Liver (tissue), 10 donors: ENCODE measurements at places on chromosomes 1 and 21.
A peak's percentile ranks its signal among the peaks of the same experiment; 100 is the strongest.

DNA sequence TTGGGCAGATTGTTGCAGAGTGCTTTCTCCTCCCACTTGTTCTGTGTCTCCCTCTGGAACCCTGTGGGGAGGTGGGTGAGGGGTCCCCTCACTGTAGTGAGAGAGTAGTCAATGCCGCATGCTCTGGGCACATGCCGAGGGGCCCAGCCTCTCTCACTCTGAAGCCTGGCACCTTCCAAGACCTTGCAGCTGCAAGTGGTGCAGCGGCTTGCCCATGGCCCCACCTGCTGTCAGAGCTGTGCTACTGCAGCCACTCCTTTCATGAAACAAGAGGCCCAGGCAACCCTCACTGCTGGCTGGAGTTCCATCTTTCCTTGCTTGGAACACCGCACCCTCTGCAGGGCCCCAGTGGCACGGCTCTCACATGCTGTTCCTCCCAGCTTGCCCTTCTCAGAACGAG is 58.4 kb upstream of the COL6A1 start:
- no peak overlapping the region for H3K4me3 ChIP-seq
- H3K27me3 ChIP-seq, result no peaks in the 10 kb centered on the region
- no peaks in the 10 kb centered on the region for H3K36me3 ChIP-seq
- no peaks in the 10 kb centered on the region for H3K4me1 ChIP-seq
- DNase-seq, result peak; percentile 47

DNA sequence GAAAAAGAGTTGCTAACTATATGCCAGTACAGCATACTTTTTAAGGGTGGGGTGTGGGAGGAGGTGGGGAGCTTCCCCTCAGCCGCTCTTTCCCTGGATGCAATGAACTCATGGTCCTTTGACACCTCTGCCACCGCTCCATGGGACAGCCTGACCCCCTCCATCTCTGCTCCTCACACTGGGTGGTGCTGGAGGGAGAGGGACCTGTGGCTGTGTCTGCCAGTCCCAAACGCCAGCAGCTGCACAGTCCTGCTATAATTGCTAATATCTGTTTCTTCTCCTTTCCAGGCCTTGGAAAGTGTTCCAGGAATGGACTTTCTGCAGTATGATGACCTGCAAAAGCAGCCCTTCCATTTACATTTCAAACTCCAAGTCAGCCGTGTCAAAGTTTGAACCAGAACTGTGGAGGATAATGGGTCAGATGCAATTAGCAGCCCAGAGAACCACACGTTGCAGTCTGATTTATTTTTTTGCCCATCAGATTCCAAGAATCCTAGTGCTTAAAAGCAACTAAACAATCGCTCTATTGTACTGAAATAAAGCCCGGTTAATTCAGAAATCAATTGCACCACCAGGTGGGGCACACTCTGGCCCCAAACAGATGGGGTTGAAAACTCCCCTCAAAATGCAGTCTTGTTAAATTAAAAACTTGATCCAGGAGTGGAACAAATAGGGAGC is 160.7 kb upstream of the LMO4 start:
- no peak overlapping the region for H3K4me3 ChIP-seq
- H3K27ac ChIP-seq, result no peak overlapping the region
- no peak for DNase-seq
- H3K4me1 ChIP-seq, result no peaks in the 10 kb centered on the region

DNA sequence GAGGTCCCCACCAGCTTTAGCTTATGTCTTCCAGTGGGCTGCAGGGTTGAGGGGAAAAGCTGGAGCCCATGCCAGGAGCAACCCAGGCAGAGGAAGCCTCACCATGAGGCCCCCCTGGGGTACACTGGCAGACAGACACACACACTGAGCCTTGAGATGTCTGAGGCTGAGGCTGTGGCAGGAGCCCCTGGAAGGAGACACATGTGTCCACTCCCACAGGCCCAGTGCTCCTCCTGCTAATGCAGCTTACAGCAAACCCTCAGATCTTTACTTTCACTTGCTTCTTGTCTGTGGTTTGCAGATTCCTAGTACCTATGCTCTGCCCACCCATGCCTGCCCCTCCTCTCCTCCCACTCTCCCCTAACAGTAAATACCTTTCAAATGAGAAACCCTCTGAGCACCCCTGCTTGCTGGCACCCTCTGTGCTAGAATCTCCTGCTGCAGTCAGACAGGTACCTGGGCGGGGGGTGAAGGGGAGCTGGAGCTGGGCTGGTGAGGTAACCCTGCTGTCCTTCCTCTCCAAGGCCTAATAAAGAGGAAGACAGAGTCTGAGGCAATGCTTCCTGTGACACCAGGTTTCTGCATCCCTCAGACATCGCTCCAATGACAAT is 63.4 kb upstream of the NEK2 start:
- no peaks in the 10 kb centered on the region for H3K27me3 ChIP-seq
- H3K4me1 ChIP-seq, result no peaks in the 10 kb centered on the region
- no peak for DNase-seq
- H3K36me3 ChIP-seq, result no peaks in the 10 kb centered on the region
- H3K27ac ChIP-seq, result no peak overlapping the region

DNA sequence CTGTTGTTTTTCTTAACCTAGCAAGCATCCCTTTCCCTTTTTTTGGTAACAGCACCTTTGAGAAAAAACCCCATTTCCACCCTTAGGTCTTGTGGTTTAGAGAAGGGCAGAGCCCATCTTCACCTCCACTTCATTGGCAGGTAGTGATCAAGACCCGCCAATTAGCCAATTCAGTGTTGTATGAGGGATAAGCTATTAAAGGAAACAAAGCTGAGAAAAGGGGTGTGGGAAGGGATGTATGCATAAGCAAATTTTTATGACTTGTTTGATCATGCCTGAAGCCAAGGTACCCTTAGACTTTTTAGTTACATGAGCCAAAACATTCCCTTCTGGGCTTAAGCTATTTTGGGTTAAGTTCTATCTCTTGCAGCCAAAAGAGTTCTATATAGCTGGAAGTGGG is 3.6 kb upstream of the ZNF697 start:
- no peaks in the 10 kb centered on the region for H3K36me3 ChIP-seq
- no peaks in the 10 kb centered on the region for H3K27me3 ChIP-seq
- H3K4me1 ChIP-seq, result peaks cover 23% of the 10 kb centered on the region
- no peak overlapping the region for H3K4me3 ChIP-seq
- DNase-seq, result no peak

DNA sequence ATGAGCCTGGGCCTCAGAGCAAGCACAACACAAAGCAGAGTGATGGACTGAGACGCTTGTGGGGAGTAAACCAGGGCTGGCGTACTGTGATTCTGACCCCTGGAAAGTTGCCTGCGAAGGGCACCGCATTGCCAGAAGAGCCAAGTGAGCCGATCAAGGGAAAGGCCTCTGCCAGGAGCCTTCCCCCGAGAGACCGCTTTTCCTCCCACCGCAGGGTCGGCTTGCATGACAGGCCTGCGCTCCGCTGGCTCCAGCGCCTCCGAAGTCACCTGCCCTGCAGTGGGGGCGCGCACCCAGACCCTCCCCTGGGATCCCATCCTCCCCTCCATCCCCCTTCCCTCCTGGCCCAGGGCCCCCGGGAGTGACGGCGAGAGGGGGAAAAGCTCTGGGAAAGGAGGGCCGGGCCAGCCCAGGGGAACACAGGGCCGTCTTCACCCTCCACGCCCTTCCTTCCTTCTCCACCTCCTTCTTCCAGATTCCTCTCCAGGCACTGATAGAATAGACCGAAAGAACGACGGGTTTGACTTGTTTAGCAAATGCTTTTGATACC is 165.0 kb downstream of the TRIM33 start:
- DNase-seq, result no peak
- H3K27ac ChIP-seq, result no peak overlapping the region
- no peaks in the 10 kb centered on the region for H3K27me3 ChIP-seq
- peak overlapping the region; percentile 66 for H3K4me3 ChIP-seq
- H3K4me1 ChIP-seq, result peaks cover 13% of the 10 kb centered on the region

DNA sequence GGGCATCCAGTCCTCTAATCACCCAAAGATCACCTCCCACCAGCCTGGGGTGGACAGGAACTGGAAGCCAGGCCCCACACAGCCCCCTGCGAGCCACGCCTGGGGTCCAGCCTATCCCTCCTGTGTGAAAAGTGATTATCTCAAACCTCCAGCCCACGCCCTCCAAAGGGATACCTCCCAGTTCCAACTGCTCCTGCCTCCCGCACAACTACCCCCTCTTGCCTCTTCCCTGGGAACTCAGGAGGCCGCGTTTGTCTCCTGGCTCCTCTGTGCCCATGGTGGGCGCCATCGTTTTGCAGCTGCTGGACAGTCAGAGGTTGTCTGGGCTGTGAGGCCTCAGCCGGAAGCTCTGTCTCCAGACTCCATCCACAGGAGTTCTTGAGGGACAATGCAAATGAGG is 305.9 kb downstream of the AJAP1 start:
- no peak overlapping the region for H3K4me3 ChIP-seq
- H3K4me1 ChIP-seq, result no peaks in the 10 kb centered on the region
- no peaks in the 10 kb centered on the region for H3K36me3 ChIP-seq
- H3K27ac ChIP-seq, result no peak overlapping the region
- no peak for DNase-seq
- no peaks in the 10 kb centered on the region for H3K27me3 ChIP-seq

DNA sequence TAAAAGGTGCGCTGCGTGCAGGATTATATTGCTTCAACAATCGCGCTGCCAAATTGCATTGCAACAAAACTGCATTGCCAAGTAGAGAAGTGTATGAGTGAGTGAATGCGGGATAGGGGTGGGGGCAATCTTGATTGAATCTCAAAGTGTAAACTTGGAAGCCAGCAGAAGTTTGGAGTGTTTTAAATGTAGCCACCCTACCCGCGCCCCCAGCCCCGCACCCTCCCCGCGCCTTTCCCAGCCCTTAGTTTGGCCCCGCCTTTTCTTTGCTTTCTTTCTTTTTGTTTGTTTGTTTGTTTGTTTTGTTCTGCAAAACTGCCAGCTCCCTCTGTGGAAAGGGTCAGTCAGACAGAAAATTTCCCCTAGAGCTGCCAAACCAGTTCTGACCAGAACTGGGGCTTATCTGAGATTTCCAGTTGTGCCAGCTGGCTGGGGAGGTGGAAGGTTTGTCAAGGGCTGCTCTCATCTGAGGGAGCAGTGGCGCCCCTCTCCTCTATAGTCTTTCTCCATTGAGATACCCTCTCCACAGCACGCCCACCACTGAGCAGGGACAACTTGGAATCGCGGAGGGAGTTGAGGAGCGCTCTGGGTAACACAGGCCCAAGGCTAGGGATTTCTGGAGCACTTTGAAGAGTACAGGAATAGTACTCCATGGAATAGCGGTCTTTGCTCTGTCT is 666 bp upstream of the BEND5 start:
- no peak overlapping the region for H3K27ac ChIP-seq
- H3K27me3 ChIP-seq, result no peaks in the 10 kb centered on the region
- peak overlapping the region; percentile 58 for H3K4me3 ChIP-seq
- no peak for DNase-seq
- peaks cover 5% of the 10 kb centered on the region for H3K4me1 ChIP-seq

GRCh38 chr1:6028042-6028850 is 17.4 kb upstream of the KCNAB2 start:
- no peak overlapping the region for H3K4me3 ChIP-seq
- H3K36me3 ChIP-seq, result no peaks in the 10 kb centered on the region
- no peaks in the 10 kb centered on the region for H3K27me3 ChIP-seq
- H3K27ac ChIP-seq, result peak overlapping the region; percentile 65

GRCh38 chr1:24415910-24416665 is 486 bp downstream of the NIPAL3 start:
- no peak for DNase-seq
- H3K4me3 ChIP-seq, result peak overlapping the region; percentile 74
- H3K36me3 ChIP-seq, result no peaks in the 10 kb centered on the region
- H3K27me3 ChIP-seq, result no peaks in the 10 kb centered on the region
- peak overlapping the region; percentile 2 for H3K27ac ChIP-seq

DNA sequence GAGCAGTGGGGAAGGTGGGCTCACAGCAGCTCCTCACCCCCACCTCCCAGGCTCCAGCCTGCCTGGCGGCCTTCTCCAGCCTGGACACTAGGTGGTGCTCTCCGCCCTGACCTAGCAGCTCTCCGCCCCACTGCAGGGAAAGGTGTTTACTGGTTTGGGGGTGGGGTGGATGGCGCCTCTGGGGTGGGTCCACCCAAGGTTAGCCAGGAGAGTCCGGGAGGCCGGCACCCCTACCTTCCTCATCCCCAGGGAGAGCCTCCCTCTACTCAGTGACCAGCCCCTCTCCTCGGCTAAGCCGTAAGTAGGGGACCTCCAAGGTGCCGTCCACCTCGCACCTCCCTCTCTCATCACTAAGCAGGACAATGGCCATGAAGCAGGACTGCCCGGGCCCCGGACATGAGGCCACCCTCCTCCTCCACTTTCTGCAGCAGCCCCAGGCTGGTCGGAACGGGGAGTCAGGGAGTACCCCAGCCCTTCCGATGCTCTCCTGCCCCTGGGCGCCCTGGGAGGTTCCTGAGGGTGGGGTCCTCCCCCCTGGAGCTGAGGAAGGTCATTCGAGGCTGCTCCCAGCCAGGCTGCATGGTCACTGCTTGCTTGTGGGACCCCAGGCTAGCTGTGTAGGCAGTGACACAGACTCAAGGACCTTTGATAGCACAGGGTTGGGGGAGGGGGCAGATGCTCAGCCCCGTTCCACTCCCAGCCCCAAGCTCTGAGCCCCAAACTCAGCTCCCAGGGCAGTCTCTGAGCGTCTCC is 101.4 kb upstream of the VAMP3 start:
- no peaks in the 10 kb centered on the region for H3K36me3 ChIP-seq
- no peak overlapping the region for H3K27ac ChIP-seq
- DNase-seq, result peak; percentile 56
- no peak overlapping the region for H3K4me3 ChIP-seq

- no peaks in the 10 kb centered on the region for H3K27me3 ChIP-seq
- H3K4me1 ChIP-seq, result no peaks in the 10 kb centered on the region
- H3K36me3 ChIP-seq, result no peaks in the 10 kb centered on the region
- H3K27ac ChIP-seq, result peak overlapping the region; percentile 56
- DNase-seq, result peak; percentile 54
Measured at GRCh38 chr1:203480525-203481084, 5.0 kb downstream of the PRELP start.

DNA sequence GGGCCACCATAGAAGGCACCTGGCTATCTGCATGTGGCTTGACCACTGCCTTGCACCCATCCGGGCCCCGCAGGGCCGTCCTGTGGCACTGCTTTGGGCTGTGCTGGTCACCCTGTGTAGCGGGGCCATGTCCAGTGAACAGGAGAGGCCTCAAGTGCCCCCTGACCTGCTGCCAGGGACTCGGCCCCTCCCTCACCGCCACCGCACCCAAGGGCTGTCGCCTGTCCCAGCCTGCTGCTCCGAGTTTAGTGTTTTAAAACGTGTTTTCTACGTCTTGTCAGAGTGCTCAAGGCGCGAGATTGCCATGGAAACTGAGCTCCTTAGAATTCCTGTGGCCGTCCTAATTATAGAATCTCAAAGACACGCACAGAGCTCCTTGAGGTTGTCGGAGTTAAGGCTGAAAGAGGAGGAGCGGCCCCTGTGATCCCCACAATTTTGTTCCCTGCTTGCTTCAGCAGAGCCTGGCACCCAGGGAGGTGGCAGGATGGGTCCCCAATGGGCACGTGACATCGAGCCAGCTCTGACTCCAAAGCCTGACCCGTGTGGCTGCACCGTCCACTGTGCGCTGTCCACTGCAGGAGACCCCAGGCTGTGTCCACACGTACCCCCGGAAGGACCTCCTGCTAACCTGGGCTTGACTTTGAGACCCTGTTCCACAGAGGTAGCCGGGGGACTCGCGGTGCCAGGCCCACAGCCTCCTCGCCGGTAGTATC is 66.2 kb downstream of the FAAP20 start:
- H3K4me1 ChIP-seq, result no peaks in the 10 kb centered on the region
- no peak overlapping the region for H3K4me3 ChIP-seq
- H3K27me3 ChIP-seq, result no peaks in the 10 kb centered on the region
- no peak overlapping the region for H3K27ac ChIP-seq

GRCh38 chr1:174913225-174913903 is 86.4 kb upstream of the CACYBP start:
- no peaks in the 10 kb centered on the region for H3K27me3 ChIP-seq
- H3K4me3 ChIP-seq, result no peak overlapping the region
- H3K36me3 ChIP-seq, result no peaks in the 10 kb centered on the region
- DNase-seq, result no peak
- peaks cover 4% of the 10 kb centered on the region for H3K4me1 ChIP-seq

- H3K4me1 ChIP-seq, result no peaks in the 10 kb centered on the region
- H3K27ac ChIP-seq, result no peak overlapping the region
- no peaks in the 10 kb centered on the region for H3K27me3 ChIP-seq
- H3K4me3 ChIP-seq, result no peak overlapping the region
Measured at GRCh38 chr1:76725864-76726619, 141.2 kb upstream of the ST6GALNAC5 start.
